ENCODE measurements at places on chromosomes 5 and 9.

- no peak for DNase-seq
These were observed 116.9 kb upstream of the MRPS30 start for GRCh38 chr5:44691802-44692201.

DNA sequence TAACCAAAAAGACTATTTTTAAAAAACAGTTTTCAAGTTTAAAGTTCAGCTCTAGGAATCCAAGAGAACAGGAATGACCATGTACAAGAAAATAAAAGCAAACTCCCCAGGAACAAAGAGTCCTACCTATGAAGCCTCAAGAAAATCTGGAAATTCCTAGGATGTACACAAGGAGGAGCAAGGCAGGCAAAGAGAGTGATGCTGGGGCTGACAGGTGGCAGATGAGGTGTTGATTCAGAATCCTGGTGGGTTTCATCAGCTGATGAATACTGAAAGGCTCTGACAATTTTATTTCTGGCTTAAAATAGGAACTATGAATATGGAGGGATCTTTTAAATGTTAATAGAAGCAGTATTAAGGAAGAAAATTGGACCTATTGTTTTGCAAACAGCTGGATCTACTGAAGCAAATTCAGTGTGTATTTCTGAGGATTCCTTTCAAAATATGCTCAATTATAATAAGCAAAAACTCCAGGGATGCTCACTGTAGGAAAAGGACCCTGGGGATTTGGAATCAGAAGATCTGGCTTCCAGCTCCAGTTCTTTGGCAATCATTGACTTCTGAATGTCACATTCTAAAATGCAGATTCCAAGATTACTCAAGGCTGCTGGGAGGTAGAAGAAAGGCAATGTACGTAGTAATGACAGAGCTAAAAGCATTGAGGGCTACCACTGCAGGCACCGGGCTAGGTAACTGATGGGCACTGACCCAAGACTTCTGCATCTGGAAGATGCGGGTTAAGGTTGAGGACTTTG, 28.0 kb upstream of the SH3RF2 start:
- no peak for DNase-seq

GRCh38 chr5:95803271-95804148, 19.0 kb downstream of the GLRX start:
- no peak for DNase-seq

- no peak for DNase-seq
These were observed 959.1 kb upstream of the WWC1 start for GRCh38 chr5:167332309-167332708.

DNA sequence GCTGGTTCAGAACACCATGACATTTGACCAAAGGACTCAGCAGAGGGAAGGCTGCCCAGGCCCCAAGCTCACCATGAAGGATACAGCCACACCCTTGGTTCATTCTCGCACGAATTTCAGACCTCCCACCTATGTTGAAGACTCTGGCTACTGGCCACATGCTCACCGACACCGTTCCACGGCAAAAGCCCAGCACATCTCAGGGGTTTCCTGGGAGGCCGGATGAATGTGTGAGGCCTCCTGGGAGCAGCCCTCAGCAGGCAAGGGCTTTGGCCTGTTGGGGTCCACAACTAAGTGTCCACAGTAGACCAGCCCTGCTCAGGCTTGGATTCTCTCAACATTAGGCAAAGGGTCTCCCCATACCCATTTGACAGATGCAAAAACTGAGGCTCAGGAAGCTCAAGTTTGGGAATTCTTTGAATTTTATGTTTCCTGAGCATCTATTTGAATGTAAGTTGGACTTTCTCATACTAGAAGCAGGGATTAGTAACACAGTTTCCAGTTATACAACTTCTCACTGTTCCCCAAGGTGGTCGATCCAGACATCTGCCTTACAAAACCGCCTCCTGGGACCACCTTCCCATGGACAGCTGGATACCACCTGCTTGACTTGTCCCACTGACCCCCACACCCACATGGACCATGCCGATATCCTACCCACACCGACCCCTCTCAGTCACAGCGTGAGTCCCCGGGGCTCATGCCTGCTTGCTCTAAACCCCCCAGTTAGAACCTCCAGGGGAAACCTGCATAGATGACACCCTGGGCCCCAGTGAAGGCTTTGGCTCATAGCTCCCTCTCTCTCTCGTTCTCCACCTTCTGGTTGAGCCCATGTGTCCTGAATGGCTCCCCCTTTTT, 27.9 kb downstream of the CCT5 start:
- DNase-seq, result no peak
